Erythroblast (primary cell): ENCODE measurements at places on chromosomes 6 and 20.

- peak; percentile 6 for DNase-seq
These were observed 12.1 kb upstream of the HINT3 start for GRCh38 chr6:125944434-125944816.

DNA sequence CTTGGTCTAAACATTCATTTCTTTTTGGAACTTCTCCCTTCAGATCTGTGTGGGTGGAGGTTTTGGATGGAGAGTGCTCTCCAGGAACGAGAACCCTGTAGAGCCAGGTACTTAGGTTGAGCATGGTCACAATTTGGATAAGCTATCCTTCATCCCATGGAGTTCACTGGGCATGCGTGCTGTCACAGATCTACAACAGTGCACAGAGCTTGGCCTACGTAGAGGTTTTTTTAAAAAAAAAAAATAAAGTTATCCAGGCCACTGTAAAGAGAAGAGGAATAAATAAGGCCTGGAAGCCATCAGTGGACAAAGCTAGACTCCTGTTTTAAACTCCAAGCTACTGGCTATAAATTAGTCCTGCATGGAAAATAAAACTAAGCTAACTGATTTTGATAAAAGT lies 165.6 kb downstream of the SLC24A3 start:
- DNase-seq: no peak

GRCh38 chr6:135115834-135116233 lies 61.2 kb upstream of the HBS1L start:
- DNase-seq: peak; percentile 46

- DNase-seq: no peak
These were observed 669.3 kb upstream of the GJE1 start for GRCh38 chr6:141463237-141463977.

GRCh38 chr6:138722425-138723371 lies 50.9 kb upstream of the CCDC28A start:
- DNase-seq: no peak

GRCh38 chr6:124991764-124992295 lies 29.6 kb downstream of the RNF217 start:
- no peak for DNase-seq

DNA sequence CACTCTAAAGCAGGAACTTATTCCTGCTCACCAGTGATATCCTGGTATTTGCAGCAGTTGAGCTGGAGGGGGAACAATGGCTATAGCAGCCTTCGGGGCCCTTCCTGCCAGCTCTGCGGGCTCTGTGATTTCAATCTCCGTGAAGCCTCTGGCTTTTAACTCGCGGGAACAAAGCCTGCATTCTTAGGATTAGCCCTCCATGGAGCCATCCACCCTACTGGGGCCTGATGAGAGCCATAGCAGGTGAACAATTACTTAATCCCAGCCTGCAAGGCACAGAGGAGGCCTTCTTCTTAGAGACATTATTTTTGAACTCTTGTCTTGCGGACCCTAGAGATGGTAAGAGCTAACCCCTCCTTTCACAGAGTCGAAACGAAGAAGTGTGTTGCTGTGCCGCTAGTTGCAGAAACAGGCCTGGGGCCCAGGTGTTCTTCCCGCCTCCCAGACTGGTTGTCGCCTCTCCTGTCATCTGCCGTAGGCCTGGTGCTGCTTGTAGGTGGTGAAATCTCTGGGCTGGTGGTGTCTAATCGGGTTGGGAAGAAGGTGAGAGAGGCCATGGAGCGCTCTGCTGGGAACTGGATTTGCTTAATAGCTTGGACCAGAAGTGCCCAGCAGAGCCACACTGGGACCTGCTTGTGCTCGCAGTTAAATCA lies 9.7 kb downstream of the GHRH start:
- DNase-seq: no peak

GRCh38 chr20:47150403-47151152 lies 205.9 kb downstream of the ZMYND8 start:
- DNase-seq: peak; percentile 61

- no peak for DNase-seq
These were observed 57.4 kb upstream of the CEP85L start for GRCh38 chr6:118708744-118709143.

DNA sequence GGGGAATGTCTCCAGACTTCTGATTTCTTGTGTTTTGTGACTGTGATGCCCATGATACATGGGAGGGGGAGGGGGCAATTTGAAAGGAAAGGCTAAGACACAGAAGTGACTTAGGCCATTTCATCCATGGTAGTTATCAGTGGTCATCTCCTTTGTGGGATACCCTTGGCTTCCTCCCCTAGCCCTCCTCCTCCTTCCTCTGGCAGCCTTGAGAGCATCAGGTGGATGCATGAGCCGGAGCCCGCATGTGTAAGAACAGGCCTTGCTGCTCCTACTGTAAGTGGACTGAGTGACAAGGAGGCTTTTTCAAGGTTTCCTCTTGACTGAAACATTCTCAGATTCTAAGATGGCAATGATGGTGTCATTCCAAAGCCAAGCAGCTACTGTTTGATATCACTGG lies 874 bp downstream of the CD83 start:
- no peak for DNase-seq

GRCh38 chr20:58407201-58407873 lies 18.3 kb downstream of the VAPB start:
- peak; percentile 24 for DNase-seq

- no peak for DNase-seq
These were observed 82.6 kb downstream of the FOXA2 start for GRCh38 chr20:22501566-22502344.

- no peak for DNase-seq
These were observed 74.2 kb downstream of the TOX2 start for GRCh38 chr20:43988867-43989266.

- no peak for DNase-seq
These were observed 182.9 kb downstream of the MCHR2 start for GRCh38 chr6:99810942-99811620.

GRCh38 chr6:54403096-54403495 lies 94.9 kb downstream of the TINAG start:
- DNase-seq: no peak

GRCh38 chr20:19456595-19457395 lies 244.4 kb downstream of the SLC24A3 start:
- no peak for DNase-seq

- DNase-seq: no peak
These were observed 113.6 kb upstream of the ZFP64 start for GRCh38 chr20:52305024-52305645.

DNA sequence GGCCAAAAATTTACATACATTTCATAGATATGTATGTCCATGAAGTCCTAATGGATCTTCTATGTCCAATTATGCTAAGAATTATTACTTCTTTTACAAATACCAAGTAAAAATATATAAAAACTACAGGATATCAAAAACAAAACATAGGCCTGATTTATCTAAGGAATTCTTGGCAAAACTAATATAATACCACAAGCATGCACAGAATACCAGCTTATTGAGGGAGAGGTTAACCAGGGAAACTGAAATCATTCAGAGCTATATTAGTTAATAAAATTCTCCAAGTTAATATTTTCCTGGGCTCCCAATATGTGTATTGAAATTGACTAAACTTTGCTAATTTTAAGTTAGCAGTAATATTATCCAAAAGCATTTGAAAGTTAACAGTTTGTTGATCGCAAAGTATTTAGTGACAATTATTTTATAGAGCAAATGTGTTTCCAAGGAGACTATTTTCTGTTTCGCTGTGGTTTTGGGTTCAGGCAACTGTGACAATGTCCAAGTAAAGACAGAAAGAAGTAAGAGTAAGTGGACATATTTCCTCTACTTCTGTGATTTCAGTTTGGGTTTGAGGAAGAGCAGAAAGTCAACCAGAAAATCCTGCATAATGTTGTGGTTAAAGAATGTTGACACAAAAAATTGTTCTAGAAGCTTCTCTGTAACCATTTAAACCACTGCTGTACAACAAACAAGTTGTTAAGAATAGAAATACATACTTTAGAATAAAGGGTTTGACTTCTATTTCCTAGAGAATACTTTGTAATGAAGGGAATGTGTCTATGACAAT lies 167.4 kb downstream of the COL21A1 start:
- DNase-seq: no peak
